ENCODE measurements at places on chromosomes 5 and 9.

DNA sequence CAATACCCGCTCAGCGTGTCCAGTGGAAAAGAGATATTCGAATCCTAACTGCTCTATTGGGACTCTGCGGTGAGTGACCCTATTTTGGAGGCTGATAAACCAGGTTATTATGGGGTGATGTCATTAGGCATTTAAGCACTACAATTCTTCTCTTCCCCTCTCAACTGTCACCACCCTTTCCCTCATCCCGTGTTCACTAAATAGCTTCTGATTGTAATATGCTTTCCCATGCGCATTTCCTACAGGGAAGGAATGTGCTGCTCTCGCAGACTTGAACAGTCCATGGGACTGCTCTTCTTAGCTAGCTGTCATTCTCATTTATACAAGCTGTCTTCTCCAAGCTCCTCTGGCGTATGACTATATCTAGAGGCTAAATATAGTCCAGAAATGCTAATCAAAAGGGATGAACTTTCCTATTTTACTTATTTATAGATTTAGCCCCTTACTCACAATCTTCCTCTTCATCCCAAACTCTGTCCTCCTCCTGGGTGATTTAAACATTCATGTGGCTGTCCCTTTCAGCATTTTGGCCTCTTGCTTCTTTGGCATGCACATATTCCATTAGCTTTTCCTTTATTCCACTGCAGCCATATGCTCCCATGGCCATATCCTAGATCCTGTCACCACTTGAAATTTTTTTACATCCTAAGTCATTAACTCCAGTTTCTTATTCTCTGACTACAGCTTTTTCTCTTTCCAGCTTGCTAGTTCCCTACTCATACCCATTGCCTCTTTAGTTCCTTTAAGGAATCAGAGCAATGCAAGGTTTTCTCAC, 39.6 kb upstream of the CSNK1G3 start:
- peak; percentile 61 for DNase-seq

DNA sequence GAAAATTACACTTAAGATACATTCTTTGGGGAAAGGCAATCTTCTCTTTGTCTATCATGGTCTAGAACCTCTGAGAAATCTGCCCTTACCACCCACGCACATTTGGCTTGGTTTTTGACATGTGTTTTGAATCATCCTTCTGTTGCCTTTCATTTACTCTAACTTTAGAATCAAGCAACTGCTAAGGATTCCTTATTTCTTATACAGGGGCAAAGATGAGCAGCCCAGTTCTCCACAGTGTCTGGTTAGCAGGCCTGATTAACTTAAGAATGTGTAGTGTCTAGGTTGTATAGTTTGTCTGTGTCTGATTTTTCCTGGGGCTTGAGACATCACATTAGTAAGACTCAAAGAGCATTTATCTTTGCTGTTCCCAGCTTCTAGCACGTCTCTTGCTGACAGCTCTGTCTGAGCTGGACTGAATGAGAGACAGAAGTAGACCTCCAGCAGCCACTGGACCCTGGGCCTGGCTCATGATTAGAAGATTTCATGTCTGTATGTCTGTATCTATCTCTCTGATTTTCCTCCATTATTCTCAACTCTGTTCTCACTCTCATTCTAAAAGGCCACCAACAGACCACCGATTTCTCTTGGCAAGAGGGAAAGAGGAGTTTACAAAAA, 31.8 kb upstream of the PCA3 start:
- DNase-seq: peak; percentile 92

GRCh38 chr5:14351086-14351661, 208.0 kb downstream of the TRIO start:
- no peak for DNase-seq

DNA sequence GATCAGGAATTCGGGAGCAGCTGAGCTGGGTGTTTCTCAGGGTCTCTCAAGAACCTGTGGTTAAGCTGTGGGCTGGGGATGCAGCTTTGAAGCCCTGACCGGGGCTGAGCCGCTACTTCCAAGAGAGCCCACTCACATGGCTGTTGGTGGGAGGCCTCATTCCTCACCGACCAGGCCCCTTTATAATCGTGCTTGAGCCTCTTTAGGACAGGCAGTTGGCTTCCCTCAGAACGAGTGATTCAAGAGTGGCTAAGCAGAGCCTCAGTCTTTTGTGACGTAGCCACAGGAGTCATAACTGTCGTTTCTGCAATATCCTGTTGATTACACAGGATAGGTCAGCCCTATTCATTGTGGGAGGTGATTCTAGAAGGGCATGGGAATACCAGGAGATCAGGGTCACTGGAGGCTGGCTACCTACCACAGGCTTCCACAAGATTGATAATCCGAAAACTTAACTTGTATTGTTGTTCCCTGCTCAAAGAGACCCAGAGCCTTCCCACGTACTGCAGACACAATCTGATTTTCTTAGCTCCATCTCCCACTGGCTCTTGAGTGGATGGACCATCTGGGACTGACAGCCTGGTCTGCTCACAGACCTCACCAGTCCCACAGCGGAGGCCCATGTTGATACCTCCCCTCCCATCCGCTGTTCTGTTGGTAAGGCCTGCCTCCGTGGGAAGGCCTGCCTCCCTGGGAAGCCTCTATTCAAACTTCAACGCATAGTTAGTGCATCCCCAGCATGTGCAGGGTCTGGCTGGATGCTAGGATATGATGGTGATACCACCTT, 3.0 kb upstream of the ERGIC1 start:
- peak; percentile 65 for DNase-seq

- no peak for DNase-seq
Measured at GRCh38 chr9:2473681-2474080, 147.9 kb upstream of the VLDLR start.

DNA sequence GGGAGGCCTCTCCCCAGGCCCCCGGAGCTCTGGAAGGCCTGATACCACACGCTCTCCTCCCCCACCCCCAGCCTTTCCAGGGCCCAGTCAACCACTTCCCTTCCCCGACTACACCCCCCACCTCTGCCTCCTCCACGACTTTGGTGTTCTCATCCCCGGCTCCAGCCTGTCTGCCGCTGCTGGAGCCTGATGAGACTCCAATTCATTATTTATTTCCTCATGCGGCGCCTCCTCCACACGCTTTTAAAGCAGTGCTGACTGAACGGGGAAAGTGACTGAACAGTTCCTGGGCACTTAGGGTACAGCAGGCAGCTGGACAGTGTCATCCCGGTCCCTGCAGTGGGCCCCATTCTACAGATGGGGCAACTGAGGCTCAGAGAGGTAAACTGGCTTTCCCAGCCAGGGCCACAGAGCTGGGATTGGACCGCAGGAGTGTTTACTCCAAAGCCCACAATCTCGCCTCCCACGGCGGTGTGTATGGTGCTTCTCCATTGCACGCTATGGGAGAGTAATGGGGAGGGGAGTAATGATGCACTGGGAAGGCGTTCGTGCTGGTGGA, 15.9 kb upstream of the RPL26L1 start:
- peak; percentile 98 for DNase-seq

GRCh38 chr5:145110181-145110580, 725.0 kb downstream of the PRELID2 start:
- no peak for DNase-seq

DNA sequence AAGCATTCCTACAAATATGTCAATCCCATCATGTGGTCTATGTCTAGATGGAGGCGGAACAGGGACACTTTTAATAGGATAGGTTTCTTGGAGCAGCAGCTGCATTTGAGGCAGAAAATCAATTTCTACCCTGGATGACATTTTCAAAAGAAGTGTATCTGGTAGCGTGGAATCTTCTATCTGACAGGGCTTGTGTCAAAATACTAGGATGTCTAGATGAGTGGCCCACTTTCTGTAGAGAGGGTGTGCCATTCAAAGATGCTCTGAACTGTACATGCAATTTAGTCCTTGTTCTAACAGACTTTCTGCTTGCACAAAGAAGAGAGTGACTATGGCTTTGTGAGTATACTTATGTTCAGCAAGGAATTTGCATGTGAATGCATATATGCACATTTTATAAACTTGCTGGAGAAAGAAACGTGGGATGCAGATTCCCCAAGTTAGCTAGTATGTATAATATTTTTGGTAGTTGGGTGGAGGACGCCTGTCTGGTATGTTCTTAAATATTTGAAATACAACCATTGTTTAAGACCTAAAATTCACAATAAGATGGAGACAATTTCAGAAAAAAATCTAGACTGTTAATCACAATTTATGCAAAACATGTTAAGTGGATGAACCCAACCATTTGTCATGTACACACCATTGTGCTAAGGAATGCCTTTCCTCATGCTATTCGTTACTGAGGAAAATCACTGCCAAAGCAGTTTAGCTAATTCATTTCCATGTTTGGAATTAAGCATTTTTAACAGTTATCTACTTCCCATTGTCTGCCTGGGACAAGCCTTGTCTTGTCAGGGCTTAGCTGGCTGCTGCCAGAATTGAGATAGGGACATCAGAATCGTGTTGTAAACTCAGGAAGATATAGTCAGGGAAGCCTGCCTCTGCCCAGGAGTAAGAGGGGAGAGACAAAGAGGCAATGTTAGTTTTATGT, 129.1 kb upstream of the MEF2C start:
- DNase-seq: peak; percentile 19

DNA sequence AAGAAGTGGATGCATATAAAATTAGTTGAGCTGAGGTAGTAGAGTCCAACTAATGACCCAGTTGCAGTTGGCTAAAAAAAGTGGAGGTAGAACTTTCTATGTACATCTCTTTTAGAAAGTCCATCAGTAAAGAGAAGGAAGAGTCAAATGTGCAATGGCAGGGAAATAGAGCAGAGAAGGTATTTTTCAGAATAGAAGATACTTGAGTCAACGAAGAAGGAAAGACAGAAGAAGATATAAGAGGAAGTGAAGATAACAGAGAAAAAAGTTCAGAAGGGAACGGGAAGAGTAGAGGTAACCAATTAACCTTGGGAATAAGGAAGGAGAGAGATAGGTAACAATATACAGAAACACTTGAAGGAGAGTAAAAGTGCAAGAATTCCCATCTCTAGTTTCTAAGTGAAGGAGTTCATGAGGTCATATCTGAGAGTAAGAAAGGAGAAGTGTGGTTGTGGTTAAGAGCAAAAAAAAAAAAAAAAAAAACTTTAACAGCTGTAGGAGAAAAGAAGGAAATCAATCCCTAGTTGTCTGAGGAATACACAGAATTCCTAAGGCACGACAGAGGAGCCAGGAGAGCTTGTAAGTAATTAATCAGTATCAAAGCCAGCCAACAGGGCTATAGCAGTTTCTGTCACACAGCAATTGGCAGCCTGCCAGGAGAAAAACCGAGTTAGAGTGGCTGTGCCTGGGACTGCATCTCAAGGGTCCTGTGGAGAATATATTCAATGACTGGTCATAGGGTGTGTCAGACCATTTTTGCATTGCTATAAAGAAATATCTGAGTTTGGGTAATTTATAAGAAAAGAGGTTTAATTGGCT, 61.0 kb downstream of the ARL15 start:
- peak; percentile 48 for DNase-seq

DNA sequence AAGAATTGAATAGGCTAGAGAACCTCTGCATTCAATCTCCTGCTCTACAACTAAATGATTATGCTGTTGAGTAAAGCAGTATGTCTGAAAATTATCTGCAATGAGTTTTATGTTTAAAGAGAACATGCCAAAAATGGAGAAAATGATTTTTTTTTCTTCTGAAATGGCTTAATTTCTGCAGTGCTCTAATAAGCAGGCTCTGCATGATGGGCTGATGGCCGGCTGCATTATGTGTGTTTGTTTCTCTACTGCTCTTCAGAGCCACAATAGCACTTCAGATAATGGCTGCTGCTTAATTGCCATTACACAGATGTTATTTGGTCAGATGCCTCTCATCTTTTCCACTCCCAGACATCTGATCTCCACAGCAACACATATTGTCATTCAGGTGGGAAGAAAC, 286.4 kb upstream of the DMAC1 start:
- DNase-seq: no peak

- peak; percentile 83 for DNase-seq
Measured at GRCh38 chr5:95631255-95631958, 11.5 kb downstream of the GPR150 start.

DNA sequence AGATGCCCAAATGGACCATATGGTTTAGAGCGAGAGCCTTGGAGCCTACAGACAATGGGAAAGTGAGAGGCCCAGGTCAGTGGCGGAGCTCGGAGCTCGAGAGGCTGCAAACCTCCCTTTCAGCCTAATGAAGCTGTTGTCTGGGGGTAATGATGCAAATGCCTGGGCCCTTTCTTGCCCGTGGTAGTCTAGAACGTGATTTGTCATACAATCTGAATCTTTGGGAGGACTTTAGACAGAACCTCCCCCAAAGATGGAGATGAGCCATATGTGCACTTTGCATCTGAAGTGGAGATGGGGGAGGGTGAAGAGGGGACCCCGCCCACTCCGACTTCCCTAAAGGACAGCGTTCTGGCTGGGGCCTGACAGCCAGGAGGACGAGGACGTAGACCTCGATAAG, 10.3 kb upstream of the NEUROG1 start:
- DNase-seq: no peak

DNA sequence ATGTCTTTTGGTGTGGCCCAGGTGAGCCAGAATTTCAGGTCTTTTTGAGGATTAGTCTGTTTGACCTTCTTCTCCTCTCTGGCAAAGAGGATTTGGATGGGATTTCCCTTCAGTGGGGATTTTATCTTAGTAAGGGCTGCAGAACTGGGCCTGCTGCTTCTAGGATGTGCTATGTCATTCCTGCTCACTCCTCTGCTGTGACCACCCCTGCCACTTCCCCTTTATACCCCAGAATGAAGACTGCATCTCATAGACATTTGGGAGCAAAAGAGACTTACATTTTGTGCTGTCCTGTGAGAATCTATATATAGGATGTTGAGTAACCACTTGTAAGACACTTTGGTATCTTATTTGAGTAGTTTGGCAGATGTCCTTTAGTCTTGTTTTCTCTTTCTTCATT, 76.2 kb downstream of the ARHGAP26 start:
- no peak for DNase-seq

DNA sequence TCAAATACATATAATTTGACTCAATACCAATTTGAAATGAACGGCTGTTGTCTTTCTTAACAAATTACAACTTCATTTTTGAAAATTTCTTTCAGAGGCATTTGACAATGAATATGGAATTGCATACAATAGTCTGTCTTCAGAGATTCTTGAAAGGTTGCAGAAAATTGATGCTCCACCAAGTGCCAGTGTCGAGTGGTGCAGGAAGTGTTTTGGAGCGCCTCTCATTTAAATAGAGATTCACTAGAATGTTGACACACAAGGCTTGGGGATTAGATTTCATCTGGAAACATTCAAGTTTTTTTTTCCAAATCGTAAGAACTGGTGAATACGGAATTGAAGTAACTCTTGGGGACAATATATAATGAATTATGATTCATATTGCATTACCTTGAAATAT, 8.1 kb downstream of the RPS6 start:
- DNase-seq: peak; percentile 22

DNA sequence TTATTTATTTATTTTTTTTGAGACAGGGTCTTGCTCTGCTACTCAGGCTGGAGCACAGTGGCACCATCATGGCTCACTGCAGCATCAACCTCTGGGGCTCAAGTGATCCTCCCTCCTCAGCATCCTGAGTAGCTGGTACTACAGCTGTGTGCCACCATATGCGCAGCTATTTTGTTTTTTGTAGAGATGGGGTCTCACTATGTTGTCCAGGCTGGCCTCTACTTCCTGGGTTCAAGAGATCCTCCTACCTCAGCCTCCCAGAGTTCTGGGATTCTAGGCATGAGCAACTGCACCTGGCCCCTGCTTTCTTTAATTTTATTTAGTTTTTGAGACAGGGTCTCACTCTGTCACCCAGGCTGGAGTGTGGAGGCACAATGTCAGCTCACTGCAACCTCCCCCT, 19.5 kb upstream of the ZDHHC12 start:
- DNase-seq: no peak

GRCh38 chr5:32562843-32563242, 22.5 kb upstream of the SUB1 start:
- peak; percentile 15 for DNase-seq

GRCh38 chr9:130927338-130927737, 11.7 kb downstream of the FIBCD1 start:
- DNase-seq: no peak
